ENCODE measurements at places on chromosomes 1 and 21.
A peak's percentile ranks its signal among the peaks of the same experiment; 100 is the strongest.

- no peak for DNase-seq
Observed at GRCh38 chr1:56374026-56374974, 205.1 kb downstream of the PLPP3 start.

DNA sequence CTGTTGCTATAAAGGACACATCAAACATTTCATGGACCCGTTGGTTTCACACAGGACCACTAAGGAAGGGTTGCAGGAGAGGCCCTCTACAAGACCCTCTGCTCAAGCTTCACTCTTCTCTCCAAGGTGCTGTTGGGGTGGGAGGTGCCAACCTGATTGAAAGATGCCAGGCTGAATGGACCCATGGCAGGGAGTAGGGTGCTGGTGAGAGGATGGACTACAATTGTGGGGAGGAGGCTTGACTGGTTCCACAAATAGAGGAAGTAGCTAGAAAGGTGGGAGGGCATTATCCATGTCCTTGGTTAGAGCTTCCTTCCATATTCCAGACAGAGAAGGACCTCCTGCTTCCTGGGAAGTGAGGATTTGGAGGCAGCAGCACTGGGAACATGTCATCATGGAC lies 167.6 kb upstream of the HMGB4 start:
- no peak for DNase-seq

DNA sequence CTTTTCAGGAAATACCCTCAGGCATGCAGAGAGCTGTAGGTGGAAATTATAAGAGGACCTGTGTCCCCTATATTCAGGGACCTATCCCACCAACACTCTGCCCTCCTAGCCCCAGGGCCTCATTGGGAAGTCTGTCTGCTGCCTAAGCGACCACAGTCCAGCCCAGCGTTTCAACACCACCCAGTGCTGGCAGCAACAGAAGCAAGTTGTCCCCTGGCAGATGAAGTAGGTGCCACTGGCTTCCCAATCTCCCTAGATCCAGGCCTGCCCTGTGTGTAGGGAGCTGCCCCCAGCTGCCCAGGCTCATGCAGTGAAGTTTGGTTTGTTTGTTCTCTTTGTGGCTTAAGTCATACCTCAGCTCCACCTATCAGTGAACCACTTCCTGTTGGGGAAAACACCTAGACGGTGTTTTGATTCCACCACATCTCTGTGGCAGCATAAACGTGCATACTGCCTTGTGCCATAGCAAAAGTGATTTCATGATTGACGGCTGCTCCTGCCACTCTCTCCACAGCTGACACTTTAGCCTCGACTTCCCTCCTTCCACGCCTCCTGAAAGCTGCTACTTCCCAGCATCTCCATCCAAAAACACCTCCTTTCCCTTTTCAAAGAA lies 8.1 kb upstream of the LEFTY1 start:
- peak; percentile 91 for DNase-seq

GRCh38 chr1:226406401-226406881 lies 1.5 kb downstream of the PARP1 start:
- DNase-seq: peak; percentile 17

DNA sequence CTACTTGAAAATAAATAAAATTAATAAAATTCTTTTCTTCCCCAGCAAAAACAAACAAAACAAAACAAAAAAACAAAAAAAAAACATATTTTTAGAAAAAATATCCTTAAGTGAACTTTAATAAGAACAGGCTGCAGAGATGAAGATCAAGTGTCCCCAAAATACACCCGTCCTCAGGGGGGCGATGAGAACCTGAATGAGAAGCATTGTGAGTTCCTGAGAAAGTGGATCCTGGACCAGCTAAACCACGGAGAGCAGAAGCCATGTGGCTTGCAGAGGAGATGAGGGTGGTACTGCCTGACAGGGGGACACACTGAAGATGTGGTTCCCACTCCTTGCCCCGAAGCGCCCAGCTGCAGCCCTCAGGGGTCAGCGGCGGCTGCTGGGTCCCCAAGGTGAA lies 89.3 kb downstream of the ITPKB start:
- DNase-seq: peak; percentile 31

DNA sequence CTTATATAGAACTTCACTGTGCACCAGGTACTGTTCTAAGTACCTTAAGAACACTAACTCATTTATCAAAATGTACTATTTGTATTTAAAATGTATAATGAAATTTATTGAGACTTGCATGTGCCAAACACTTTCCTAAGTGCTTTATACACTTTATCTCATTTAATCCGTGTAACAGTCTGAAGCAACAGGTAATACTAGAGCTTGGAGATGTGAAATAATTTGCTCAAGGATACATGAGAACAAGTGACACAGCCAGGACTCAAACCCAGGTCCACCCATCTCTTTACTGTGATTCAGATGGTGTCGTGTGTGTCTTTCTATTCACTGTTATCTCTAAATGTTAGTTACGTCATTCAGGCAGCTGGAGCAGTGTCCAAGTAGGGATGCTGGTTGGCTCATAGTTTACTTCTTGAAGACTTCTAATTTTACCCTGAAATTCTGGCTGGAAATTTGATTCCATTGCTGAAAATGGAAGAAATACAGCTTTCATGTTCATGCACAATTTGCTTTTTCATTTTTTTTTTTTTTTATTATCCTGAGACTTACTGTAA lies 169.7 kb upstream of the UBE2U start:
- DNase-seq: no peak

DNA sequence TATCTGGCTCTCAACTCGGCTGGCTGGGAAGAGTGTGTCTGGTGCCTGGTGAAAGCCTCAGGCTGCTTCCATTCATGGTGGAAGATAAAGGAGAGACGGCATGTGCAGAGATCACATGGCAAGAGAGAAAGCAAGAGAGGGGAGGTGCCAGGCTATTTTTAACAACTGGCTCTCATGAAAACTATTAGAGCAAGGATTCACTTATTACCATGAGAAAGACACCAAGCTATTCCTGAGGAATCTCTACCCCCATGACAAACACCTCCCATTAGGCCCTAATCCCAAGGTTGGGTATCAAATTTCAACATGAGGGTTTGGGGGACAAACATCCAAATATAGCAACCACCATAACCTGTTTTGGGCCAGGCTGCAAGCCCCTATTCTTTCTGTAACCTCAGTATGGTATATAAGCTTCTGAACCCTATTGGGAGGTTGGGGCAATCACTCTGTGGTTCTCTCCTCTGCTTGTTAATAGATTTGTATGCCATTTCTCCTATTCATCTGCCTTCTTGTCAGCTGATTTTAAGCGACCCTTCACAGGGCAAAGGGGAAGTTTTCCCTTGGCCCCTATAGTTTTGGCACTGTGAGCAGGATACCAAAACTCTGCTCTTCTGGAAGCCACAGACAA lies 179.0 kb upstream of the TNR start:
- DNase-seq: no peak

- DNase-seq: no peak
Observed at GRCh38 chr21:45323487-45324311, 36.0 kb upstream of the POFUT2 start.

DNA sequence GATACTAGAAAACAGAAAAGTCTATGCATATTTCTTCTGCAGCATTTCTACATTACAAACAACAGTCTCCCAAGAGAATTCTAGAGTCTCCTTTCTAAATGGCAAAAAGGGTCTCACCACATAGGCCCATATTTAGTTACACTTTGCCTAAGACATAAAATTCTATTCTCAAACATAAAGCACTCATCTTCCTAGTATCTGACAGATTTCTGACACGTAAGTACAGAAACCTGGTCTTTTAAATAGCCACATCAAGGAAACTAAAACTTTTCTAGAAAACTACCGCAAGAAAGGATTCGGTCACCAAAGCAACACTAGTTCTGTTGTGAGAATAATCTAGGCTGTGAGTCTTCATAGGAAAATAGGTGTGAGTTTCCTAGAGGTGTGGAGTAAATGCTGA lies 33.6 kb upstream of the CTSK start:
- DNase-seq: peak; percentile 59

GRCh38 chr1:194281376-194281775 lies 1095.0 kb upstream of the B3GALT2 start:
- DNase-seq: no peak

GRCh38 chr1:178492341-178492740 lies 4.4 kb downstream of the CLEC20A start:
- DNase-seq: no peak

GRCh38 chr1:2256435-2257244 lies 28.5 kb downstream of the SKI start:
- no peak for DNase-seq

- DNase-seq: no peak
Observed at GRCh38 chr1:74502858-74503257, 9.6 kb downstream of the LRRC53 start.

DNA sequence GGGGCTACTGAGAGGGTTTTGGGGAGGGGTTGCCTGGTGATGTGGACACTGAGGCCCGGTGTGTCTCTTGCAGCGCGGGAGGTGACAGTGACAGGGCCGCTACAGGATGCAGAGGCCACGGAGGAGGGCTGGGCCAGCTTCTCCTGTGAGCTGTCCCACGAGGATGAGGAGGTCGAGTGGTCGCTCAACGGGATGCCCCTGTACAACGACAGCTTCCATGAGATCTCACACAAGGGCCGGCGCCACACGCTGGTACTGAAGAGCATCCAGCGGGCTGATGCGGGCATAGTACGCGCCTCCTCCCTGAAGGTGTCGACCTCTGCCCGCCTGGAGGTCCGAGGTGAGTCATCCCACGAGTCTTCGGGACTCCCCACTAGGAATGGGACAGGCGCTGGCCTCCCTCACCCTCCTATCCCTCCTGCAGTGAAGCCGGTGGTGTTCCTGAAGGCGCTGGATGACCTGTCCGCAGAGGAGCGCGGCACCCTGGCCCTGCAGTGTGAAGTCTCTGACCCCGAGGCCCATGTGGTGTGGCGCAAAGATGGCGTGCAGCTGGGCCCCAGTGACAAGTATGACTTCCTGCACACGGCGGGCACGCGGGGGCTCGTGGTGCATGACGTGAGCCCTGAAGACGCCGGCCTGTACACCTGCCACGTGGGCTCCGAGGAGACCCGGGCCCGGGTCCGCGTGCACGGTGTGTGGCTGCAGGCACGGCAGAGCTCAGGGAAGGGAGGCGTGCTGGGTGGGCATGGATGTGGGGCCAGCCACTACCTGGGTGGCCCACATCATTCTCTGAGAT lies 72.5 kb downstream of the OBSCN start:
- no peak for DNase-seq

DNA sequence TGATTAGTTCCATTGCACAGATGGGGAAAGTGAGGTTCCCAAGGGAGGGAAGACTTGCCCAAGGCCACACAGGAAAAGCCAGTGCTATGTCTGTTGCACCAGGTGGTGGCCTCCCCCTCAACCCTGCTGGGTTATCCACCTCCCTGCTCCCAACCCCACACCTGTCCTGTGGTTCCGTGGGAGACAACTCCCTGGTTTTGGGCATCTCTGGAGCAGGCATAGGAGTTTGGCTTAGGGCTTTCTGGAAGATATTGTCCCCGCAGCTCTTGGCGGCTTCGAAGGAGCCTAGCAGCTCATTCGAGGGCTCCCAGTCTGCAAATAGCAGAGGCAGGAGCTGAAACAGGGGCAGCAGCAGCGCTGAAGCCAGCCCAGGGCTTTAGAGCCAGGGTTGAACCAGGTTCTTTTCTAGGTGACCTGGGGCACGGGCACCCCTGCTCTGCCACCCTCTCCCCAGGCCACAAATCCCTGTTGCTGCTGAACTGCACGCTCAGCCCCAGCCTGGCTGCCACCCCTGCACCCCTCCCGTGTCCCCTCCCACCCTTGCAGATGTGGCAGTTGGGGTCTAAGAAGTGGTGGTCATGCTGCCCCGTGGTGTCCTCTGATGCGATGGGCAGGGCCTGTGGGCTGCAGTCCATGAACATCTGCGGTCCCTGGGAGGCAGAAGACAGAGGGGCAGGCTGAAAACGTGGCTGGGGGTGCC lies 22.1 kb downstream of the SPOCD1 start:
- DNase-seq: no peak

DNA sequence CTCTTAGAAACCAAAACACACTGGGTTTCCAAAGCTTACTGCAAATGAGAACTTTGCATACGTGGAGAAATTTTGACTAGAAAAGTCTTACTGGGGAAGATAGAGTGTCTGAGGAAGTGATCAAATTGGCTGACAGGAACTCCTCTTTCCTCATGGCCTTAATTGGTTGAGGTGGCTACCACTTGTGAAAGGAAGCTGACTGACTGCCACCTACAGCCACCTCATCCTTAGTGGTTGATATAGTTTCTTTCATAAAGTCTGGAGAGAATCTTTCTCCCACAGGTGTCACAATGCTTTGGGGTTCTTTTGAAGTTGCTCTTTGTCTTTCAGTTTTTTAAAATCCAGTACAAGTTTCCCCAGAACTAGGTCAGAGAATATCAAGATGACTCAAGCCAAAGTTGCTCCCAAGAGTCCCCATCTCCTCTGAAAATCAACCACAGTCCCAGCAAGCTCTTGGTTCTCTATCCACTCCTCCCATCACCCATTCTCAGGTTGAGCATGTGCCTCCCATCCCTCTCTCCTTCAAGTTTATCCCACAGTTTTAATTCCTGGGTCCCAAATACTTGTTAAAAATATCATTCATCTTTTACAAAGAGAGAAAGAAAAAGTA lies 43.3 kb downstream of the GPR88 start:
- peak; percentile 0 for DNase-seq

DNA sequence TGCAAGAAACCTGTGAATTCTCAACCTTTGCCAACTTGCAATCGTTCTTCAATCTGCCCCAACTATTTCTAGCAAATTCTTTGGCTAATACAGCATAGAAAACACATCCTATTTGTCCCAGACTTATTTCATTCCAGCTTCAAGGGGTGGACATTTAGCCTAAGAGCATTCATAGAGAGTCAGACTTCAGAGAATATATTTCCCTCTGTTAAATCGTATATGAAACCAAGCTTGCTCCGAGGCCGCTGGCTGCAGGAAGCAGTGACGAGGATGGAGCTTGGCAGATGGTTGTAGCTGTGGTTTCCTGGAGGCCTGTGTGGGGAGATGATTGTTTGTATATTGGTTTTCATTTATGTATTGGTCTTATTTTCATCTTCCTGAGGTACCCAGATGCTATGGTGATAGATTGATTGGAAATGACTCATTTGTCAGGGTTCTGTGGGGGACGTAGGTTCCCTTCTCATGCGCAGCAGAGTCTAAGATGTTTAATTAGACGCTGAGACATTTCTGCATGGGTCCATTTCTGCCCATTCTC lies 26.1 kb downstream of the MAN1C1 start:
- peak; percentile 88 for DNase-seq

GRCh38 chr1:84267476-84267875 lies 34.0 kb upstream of the SAMD13 start:
- DNase-seq: no peak

DNA sequence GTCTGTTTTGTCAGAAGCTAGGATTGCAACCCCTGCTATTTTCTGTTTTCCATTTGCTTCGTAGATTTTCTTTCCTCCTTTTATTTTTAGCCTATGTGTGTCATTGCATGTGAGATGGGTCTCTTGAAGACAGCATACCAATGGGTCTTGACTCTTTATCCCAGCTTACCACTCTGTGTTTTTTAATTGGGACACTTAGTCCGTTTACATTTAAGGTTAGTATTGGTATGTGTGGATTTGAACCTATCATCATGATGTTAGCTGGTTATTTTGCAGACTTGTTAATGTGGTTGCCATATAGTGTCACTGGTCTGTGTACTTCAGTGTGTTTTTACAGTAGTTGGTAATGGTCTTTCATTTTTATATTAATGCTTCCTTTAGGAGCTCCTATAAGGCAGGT lies 141.5 kb downstream of the DNAH14 start:
- DNase-seq: no peak
